ENCODE measurements at places on chromosomes 4 and X. TPM values are rescaled to one million over a fixed set of nuclear protein-coding genes. Genes with fewer than 3 reads are reported as not detected.

GRCh38 chr4:13516315-13516860 is 27.9 kb downstream of the NKX3-2 start:
- DNase-seq, result no peak

DNA sequence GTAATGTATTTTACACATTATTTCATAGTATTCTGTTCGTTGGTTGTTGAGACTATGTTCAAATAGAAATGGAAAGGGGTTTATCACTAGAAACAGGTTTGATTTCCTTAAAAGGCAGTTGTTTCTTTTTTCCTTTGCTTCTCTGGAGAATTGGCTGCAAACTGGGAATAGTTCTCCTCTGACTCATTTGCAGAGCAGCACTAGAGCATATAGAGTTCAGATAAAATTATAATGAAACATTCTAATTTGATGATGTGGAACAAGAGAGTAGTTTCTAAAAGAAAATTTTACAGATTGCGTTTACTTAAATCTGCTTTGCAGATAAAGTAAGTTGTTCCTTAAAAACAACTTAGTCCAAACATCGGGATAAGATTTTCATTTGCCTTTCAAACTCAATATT is 29.7 kb downstream of the SYNPO2 start:
- no peak for DNase-seq

DNA sequence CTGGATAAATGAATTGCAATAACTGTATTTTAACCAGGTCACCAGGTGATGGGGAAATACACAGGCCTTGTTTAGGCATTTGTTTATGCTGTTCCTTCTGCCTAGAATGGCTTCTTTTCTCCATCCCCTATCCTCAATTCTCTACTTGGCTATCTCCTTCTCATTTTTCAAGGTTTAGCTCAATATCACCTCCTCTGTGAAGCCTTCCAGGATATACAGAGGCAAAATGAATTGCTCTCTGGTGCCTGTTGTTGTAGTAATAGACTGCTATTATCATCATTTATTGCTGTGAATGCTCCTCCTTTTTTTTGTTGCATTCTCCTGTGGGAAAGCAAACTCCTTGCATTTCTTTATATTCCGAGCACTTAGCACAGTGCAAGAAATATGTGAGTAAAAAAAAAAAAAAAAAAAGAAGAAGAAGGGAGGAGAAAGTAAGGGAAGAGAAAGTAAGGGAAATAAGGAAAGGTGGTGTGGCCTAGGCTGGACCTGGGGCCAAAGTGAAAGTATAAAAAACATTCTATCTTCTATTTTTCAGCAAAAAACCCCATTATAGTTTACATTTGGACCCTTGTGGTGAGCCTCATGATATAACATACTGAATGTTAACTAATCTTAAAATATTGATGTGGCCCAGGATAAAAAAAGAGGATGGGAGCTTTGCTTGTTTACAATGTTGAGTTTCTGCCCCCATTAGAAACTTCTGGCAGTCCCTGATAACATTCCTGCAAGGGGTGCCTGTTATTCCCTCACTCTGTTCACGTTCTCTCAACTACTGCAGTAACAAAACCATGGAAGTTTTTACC is 6.3 kb upstream of the STK26 start:
- DNase-seq, result no peak

GRCh38 chr4:15771216-15772058 is 6.7 kb upstream of the CD38 start:
- DNase-seq, result no peak

- no peak for DNase-seq
Observed at GRCh38 chr4:105965183-105965800, 70.0 kb downstream of the NPNT start.

The SYN1 gene
- 0.89 TPM for total RNA-seq

DNA sequence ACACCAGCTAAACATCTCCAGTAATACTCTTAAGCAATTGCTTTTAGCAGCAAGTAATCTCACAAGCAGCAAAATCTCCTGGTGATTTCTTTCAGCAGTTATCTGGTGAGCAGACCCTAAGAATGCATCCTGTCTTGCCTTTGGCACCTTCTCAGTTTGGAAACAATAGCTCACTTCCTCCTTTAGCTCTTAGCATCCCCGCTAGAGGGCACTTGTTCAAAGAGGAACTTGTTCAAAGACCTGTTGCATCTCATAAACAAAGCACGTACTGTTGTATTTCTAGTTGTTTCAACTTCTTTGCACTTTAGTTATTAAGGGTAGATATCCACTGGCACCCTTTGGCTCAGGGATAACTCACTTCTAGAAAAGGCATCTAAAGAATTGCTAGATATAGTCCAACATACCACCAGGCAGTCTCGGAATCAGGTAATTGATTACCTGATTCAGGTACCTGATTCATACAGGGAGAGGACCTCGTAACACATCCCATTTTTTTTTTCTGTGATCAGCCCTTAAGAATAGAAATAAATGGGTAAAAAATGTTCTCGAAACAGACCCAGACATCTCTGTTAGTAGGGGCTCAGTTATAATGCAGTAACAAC is 81.9 kb upstream of the QRFPR start:
- DNase-seq, result no peak

GRCh38 chr4:77196866-77197265 is 39.9 kb downstream of the CCNG2 start:
- no peak for DNase-seq

The RTL3 gene
- not detected for total RNA-seq

The MRFAP1L1 gene
- total RNA-seq, result 40.6 TPM

The ZBTB49 gene
- 3.6 TPM for total RNA-seq

GRCh38 chr4:122706511-122706910 is 26.0 kb upstream of the BBS12 start:
- no peak for DNase-seq

DNA sequence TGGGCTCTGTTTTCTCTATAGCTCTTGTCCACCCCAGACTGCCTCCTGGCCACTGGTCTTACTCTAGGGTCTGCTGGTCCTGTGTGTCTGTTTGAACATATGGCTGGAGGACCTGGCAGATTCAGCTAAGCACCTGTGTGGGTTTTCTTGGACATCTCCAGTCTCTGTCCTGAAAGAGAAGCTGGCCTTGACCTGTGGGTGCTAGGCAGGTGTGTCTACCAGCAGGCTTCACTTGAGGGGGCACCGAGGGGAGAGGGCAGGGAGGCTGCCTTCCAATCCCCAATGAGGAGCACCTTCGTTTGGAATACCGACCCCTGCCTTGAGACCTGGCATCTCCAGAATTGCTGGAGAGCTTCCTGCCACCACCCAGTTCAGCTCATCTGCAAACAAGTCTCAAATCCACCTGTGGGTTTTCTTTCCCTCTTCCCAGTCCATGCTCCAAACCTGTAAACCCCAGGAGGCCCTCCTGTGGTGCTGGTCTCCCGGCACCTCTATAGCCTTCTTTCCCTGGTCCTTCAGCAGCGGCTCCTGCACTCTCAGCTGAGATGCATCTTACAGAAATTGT is 45.2 kb downstream of the HTRA3 start:
- DNase-seq, result peak; percentile 41
